HS-5 (cell line): ENCODE measurements at places on chromosomes 6 and 20.

DNA sequence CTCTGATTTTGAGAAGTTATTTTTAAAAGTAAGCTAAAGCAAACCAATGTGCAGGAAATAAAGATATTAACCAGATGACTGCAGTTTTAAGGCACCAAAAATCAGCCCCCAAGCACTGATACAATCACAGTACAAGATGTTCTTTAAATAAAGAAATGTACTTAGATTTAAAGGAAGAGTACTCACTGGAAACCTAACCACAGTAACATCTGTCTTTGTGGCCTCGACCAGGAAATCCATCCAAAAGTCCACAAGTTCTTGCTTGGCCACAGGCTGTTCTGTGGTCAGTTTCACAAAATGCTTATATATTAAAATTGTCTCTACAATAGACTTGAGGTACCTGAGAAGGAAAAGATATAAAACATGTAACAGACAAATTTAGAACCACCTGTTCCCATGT lies 105.9 kb upstream of the MAP7 start:
- DNase-seq = no peak

- DNase-seq = no peak
These were observed 1.0 kb upstream of the MTG2 start for GRCh38 chr20:62181808-62182207.

DNA sequence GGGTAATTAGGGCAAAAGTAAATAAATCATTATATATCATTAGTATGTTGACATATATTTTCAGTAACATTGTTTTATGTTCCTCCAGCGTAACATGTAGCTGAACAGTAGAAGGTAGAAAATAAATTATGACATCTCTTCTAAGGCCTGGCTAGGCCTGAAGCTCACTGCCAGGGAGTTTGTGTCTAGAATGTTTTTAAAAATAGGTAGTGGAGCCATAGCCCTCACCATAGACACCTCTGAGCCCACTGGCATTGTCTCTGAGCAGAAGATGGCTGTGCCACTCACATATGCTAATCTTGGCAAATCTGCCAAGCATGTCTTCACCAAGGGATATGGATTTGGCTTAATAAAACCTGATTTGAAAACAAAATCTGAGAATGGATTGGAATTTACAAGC lies 21.3 kb downstream of the FUCA2 start:
- no peak for DNase-seq

DNA sequence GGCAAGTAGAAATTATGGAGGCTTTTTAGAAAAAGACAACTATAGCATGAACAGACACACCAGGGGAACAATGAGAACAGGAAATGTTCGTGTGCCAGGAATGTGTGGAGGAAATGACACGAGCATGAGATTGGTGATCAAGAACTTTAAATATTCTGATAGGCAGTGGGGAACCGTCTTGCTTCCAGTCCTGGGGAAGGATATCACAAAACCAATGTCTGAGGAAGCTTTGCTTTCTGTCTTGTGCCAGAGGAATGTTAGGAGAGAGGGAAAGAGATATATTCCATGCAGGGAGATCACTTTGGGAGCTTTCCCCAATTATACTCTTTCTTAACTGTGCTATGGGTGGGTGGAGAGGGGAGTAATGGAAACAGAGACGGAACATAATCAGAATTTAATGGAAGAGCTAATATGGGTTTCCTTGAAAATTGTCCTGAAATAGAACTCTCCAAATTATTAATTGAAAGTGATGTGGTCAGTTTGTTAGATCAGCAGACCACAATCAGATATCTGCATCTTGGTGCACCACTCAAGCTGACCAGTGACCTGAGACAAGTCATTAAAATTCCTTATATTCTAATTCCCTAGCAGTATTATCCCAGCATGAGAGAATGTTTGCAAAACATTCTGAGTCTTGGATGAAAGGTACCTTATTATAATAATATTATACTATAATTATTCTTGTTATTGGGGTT lies 178.2 kb downstream of the SOX4 start:
- no peak for DNase-seq
